ENCODE measurements at places on chromosomes 6 and 20.
A peak's percentile ranks its signal among the peaks of the same experiment; 100 is the strongest.

DNA sequence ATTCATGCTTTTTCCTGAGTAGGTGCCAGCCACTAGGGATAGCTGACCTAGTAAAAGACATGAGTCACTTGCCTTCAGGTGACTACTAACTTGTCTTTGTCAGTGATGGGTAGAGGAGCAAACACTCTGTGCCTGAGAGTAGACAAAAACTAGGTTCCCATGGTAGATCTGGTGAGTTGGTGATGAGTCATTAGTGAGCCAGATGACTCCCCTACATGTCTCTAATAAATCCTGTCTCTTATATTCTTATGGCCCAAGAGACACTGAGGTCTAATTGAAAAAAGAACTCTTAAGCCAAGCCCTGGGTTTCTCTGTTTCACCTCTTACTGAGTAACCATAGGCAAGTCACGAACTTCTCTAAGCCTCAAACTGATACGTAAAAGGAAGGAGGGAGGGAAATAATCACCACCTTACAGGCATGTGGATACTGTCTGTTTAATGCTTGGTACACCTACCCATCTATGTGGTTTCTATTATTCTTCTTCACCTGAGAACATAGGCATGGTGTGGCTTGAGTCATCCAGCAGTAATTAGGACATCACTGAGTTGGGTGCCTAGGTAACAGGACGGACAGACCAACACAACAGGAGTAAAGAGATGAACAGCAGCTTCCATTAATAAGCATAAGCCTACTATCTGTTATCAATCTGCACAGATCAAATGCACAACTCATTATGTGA is 20.3 kb downstream of the TTPAL start:
- peak; percentile 85 for DNase-seq

GRCh38 chr6:147467886-147468285 is 40.6 kb upstream of the SAMD5 start:
- DNase-seq: no peak

GRCh38 chr20:61973515-61974356 is 91.9 kb downstream of the TAF4 start:
- no peak for DNase-seq

DNA sequence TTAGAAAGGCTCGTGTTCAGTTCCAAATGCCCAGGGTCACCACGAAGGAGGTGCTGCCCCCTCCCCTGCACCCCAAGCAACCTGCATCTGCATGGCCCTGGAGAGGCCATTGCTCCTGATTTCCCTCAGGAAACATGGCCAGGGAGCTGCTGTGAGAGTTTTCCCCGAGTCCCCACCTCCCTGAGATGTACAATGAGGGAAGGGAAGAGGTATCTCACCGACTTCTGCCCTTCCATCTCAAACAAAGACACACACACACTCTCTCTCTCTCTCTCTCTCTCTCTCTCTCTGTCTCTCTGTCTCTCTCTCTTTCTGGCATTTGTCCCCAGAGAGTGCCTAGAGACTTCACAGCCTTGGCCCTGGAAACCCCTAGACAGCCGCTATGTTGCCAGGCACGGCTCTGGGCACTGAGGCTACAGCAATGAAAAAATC is 120.4 kb downstream of the MRPL14 start:
- DNase-seq: no peak

DNA sequence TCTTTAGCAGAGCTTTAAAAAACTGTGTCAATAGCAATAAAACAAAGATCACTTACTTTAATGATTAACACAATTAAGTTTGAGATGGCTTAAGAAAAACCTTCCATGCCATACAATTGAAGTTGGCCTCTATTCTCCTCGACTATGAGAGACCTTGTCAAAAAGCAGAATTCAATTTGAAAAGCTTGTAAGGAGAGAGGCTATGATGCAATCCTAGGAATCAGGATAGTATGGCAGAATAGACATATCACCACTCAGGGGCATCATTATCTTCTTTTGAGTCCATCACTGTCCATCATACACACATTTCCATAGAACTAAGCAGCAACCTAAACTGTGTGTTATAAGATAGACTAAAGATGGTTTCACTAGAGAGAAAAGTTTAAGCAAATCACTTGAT is 17.2 kb downstream of the TBC1D7 start:
- DNase-seq: no peak

DNA sequence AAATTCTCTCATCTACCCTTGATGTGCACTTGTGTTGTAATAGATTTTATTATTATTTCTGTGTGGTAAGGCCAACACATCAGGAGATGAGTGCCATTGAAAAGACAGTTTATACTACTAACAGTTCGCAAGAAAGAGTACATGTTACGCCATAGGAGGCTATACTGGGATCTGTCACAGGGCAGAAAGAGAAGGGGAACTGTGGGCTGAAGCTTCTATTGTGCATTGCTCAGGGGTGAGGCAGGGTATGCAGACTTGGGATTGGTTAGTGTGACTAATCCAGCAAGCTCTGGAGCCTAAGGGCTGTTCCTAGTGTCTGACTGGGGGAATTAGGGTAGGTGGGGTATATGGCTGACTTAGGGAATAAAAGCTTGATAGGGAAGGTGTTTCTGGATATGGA is 50.9 kb downstream of the GPR63 start:
- no peak for DNase-seq

DNA sequence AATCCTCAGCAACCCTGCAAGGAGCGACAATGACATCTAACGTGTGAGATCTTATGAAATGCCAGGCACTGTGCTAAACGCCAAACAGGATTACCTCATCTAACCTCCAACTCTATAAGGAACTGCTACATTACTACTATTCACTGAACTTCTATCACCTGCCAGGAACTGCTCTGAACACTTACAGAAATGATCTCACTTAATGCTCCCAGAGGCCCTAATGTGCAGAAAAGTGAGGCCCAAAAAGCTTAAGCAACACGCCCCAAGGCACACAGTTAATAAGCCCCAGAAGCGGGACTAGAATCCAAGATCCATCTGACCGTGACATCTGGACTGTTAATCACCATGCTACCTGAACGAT is 28.5 kb downstream of the TRAM2 start:
- DNase-seq: no peak

GRCh38 chr6:159999240-159999671 is 30.4 kb downstream of the IGF2R start:
- no peak for DNase-seq

- peak; percentile 79 for DNase-seq
These were observed 11.5 kb upstream of the NFATC2 start for GRCh38 chr20:51553897-51554486.

DNA sequence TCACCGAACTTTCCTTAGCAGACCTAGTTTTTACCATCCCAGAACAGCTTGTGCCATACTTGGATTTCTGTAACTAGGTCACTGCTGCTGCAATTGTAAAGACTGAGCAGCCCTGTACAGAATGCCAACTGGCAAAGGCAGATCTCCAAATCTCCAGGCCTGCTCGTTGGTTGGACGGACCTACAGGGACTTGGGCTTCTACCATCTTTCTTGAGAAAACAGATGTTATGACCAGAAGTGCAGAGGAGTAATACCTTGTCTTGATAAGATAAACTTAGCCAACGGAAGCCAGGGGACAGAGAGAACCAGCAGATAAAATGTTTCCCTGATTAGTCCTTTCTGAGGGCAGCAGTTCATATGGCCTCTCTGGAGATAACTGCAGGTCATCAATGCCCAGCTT is 304.1 kb downstream of the RFPL4B start:
- no peak for DNase-seq

DNA sequence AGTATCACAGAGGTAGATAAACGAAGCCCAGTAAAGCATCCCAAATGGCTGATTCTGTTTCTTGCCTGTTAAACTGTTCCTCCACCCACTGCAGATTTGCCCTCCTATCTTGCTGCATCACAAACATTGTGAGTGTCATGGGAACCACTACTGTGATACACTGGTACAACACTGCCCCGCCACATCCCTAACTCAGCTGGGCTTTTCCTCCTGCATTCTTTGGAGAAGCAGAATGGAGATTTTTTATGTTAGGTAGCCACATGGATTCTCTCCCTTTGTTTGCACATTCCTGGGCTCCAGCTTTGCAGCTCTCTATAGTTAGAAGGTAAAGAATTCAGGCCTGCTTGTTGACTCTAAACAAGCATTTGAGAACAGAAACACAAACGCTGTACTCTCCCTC is 234.1 kb downstream of the TMEM242 start:
- peak; percentile 74 for DNase-seq

DNA sequence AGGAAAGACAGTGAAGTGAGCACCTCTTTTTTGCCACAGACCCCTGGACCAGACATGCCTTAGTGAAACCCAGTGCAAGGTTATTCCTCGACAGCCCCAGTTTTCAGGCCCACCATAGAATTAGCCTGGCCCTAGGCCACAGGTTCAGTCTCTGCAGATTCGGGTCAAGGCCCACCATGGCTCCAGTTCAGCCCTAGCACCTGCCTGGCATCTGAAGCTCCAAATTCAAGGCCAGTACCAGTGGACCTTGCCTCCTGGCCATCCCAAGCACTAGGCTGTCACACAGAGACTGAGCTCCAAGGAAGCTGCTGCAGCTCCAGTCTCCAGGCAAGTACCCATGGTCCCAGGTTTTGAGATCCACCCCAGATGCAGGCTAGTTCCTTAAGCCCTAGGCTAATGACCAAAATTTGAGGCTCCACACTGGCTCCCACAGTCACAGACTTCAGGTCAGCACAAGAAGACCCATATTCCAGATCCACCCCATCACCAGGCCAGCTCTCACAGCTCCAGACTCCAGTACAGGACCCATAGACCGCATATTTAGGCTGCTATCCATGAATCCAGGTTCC is 877.5 kb upstream of the ADGRB3 start:
- no peak for DNase-seq

DNA sequence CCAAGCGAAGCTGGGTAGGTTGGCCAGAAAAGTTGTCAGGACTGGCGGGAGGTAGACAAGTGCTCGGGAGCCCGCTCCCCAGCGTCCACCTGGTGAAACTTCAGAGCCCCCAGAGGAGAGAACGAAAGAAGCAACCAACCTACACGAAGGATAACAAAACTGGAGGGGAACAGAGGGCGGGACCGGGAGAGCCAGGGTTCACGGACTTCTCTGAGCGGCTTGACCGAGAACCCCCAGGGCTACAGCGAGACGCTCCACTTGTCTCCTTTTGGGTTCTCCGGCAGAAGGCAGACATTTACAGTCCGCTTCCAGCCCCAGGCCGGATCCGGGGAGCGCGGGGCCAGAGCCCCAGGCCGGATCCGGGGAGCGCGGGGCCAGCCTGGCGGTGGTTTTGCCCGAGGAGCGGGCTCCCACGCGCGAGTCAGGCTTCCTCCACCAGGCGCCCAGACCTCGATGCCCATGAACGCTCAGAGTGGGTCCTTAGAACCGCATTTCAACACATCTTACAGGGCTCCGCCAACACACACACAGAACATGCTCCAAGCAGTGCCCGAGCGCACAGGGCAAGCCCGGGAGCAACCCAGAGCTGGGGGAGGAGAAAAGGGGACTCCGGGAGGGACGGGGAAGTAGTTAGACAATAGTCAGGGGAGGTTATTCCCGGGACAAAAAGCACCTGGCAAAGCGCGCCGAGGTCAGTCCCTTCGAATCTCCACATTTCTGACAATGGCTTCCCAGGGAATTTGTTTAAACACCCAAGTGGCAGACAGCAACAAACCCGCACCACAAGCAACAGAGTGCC is 1.1 kb downstream of the PTPRK start:
- peak; percentile 20 for DNase-seq

- DNase-seq: no peak
These were observed 3.4 kb upstream of the RPS6KA2 start for GRCh38 chr6:166630462-166630861.

GRCh38 chr6:42369568-42369967 is 82.2 kb downstream of the TRERF1 start:
- DNase-seq: no peak

GRCh38 chr20:4047614-4048013 is 32.3 kb upstream of the RNF24 start:
- no peak for DNase-seq

DNA sequence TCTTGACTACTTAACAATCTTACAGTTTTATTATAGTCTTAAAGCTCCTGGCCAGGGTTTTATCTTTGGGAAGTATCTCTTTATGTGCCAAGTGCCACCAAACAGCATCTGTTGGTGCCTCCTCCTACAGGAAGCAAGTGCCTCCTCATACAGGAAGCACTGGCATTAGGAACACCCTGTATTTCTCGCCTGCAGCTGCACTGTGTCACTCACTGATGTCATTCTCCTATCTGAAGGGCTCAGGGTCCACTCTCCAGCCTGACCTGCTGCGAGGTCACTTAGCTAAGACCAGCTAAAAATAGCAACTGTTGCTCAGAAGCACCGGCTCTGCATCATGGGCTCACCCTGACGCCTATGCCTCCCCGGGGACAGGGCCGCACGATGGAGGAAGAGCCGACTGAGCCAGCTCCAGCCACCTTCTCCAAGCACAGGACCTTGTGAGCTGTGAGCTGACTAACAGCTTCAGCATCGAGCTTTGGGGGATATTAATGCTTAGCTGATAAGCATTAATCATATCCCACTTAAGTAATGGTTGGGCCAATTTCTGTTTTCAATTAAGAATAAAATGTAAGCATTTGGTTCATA is 66.3 kb upstream of the CD93 start:
- DNase-seq: peak; percentile 84

GRCh38 chr6:158472447-158472846 is 87.4 kb upstream of the TMEM181 start:
- DNase-seq: no peak

- DNase-seq: peak; percentile 62
These were observed 679 bp upstream of the PPDPF start for GRCh38 chr20:63519668-63520503.

DNA sequence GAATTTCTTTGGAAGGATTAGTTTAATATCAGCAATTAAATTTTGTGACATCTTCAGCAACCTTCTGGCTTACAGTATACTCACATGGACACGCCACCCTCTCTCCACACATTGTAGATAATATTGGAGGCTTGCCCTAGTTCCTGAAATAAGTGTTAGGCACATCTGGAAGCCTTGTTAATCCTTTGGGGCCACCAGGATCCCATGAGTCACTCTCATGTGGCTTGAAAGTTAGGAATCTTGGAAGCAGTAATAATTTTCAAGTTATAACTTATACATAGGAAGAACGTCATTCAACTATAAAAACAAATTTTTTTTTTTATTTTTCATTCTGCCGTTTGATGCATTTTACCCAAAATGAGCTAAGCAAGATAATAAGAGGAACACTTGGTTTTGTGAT is 20.5 kb downstream of the LAMA4 start:
- peak; percentile 67 for DNase-seq

DNA sequence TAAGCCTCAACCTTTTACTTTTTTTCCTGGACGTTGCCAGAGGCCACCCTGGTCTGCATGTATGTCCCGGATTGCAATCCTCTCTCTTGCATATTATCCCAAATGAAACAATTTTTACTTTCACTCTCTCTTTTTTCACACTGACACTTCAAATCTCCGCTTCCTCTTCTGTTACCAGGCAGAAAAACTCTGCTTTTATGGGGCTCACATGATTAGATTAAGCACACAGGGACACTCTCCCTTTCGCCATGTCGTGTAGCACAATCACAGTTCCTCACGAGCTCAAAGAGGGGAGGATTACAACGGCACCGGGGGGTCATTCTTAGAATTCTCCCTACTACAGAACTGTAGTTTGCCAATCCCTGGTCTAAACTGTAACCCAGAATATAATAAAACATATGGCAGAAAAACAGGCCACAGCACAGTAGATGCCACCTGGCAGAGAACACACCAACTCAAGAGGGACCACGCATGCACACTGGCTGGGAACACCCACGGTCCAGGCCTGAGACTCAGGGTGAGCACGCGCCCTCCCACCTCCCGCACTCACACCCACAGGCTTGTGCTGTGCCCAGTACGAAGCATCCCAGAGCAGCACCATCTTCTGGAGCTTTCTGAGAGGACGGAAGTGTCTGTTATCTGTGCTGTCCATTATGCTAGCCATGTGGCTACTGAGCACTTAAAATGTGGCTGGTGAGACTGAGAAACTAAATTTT is 288.7 kb downstream of the KIF16B start:
- DNase-seq: no peak

GRCh38 chr20:49276961-49277785 is 684 bp downstream of the ZNFX1 start:
- peak; percentile 8 for DNase-seq

Measured in AG08395 (cell line).